Activated naive CD8-positive, alpha-beta T cell treated with anti-CD3 and anti-CD28 coated beads for 36 hours (primary cell): ENCODE measurements at places on chromosomes 13 and 19.
A peak's percentile ranks its signal among the peaks of the same experiment; 100 is the strongest.

DNA sequence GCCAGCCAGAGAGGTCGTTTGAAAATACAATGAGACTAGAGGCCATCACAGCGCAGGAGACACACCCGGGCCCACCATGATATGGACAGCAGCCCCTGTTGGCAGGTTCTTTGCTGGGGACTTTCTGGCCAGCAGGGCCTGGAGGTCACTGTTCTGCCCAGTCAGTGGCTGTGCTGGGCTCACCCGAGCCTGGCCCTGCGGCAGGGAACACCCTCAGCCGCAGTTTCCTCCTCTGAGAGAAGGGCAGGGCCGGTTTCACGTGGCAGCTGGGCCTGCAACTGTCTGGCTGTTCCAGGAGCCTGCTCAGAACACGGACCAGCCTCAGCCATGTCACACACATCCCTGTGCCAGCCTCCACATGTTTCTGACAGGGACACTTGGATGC lies 39.4 kb downstream of the ADPRHL1 start:
- no peak for DNase-seq

DNA sequence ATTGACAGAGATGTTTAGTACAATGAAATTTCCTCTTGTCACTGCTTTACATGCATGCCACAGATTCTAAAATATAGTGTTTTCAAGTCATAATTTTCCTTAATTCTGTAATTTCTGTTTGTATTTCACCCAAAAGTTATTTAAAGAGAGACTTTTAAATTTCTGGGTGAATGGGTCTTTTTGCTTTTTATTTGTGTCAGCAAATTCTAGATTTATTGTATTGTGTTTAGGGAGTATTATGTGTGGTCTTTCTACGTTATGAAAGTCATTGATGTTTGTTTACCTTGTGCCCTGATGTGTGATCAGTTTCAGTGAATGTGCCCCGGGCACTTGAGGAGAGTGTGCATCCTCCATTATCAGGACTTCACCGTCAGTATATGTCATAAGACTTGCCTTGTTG lies 92.7 kb downstream of the SGCG start:
- DNase-seq: no peak

- no peak for DNase-seq
Measured at GRCh38 chr19:30877661-30878113, 471.5 kb downstream of the TSHZ3 start.

GRCh38 chr13:46596466-46596865 lies 43.5 kb downstream of the LRCH1 start:
- no peak for DNase-seq

DNA sequence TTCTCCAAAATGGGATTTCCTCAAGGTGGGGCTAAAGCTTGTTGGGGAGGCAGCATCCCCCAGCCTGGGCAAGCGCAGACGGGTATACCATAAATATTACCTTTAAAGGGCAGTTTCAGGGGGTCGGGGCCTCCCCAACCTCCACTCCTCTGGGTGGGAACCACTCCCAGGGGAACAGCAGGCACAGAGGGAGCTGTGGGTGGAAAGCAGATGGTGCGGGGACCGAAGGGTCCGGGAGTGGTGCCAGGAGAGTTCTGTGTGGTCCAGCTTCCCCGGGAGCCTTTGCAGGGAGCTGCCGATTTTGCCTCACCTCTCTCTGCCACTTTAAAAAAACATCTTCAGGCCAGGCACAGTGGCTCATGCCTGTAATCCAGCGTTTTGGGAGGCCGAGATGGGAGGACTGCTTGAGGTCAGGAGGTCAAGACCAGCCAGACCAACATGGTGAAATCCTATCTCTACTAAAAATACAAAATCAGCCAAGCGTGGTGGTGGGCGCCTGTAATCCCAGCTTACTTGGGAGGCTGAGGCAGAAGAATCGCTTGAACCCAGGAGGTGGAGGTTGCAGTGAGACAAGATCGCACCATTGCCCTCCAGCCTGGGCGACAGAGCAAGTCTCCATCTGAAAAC lies 5.5 kb downstream of the MAST3 start:
- DNase-seq: no peak

DNA sequence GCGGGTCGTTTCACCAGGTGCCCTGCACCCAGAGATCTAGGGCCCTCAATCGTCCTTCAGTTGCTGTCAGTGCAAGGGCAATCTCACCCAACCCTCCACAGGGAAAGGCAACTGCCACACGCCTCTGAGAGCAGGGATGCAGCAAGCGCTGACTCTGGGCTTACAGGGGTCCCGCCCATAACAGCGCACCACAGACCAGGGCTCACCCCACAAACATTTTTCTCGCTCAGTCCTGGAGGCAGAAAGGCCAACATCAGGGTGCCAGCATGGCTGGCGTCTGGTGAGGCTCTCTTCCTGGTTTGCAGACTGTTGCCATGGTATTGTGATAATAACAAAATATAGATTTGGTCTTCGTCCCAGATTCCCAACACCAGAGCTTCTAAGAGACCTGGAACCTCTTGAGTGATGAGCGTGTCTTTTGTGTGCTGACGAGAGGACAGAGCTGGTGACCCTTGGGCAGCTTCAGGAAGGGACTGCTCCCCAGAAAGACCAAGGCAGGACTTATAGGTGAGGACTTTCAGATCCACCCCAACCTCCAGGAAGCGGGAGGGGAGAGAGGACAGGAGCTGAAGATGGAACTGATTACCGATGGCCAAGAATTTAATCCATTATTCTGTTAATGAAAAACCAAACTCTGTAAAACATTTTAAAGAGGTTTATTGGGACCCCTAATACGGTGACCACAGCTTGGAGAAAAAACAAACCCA lies 51.3 kb downstream of the C13orf46 start:
- no peak for DNase-seq

GRCh38 chr19:27676334-27676733 lies 1536.6 kb downstream of the UQCRFS1 start:
- DNase-seq: no peak

GRCh38 chr19:5896365-5897076 lies 7.1 kb downstream of the NDUFA11 start:
- no peak for DNase-seq

DNA sequence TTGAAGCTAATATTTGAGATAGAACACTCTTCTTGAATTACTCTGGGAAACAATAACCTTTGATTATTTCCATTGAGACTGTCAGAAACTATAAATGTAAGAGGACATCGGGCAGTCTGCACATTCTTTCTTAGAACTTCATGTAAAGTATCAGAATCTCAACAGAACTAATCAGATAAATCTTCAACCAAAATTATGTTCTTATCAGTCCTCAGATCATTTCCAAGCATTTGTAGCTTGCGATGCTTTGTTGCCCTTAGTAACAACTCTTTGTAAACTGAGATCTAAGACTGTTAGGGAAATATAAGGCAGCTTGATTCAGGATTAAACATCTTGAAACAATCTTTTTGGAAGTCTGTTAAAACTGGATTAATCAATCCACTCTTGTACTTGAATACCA lies 70.3 kb downstream of the FNDC3A start:
- DNase-seq: no peak

GRCh38 chr13:21071015-21071414 lies 9.6 kb upstream of the LATS2 start:
- no peak for DNase-seq

DNA sequence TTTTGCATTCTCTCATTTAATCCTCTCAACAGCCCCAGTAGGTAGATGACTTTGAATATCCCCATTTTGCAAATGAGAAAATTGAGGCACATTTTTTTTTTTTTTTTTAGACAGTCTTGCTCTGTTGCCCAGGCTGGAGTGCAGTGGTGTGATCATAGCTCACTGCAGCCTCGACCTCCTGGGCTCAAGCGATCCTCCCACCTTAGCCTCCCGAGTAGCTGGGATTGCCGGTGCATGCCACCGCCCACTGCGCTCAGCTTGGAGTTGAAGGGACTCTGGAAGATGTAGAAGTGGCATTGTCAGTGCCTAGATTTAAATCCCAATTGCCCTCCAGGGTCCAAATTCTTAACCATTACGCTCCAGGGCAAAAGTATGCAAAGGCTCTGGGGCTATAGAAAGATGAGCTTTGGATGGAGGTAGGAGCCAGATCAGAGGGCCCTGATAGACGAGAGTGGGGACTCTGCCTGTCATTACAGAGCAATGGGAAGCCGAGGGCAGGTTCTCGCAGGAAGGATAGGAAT lies 813 bp upstream of the MCOLN1 start:
- DNase-seq: no peak

GRCh38 chr13:71327266-71327665 lies 539.7 kb downstream of the DACH1 start:
- no peak for DNase-seq

DNA sequence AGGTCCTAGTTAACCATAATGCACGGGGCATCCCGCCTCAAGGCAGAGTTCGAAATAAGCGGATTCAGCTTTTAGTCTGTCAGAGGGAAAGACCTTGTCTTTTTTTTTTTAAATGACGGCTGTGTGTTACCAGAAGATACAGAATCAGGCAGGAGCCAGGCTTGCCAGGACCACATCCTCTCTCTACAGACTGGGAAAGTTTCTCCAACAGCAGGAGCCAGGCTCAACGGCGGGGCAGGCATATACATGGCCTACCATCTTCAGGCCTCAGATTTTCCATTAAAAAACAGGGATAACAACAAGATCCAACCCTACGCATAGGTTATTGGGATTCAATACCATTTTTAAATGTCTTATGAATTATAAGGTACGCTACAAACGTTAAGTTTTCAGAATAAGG lies 17.8 kb downstream of the IRS2 start:
- no peak for DNase-seq

DNA sequence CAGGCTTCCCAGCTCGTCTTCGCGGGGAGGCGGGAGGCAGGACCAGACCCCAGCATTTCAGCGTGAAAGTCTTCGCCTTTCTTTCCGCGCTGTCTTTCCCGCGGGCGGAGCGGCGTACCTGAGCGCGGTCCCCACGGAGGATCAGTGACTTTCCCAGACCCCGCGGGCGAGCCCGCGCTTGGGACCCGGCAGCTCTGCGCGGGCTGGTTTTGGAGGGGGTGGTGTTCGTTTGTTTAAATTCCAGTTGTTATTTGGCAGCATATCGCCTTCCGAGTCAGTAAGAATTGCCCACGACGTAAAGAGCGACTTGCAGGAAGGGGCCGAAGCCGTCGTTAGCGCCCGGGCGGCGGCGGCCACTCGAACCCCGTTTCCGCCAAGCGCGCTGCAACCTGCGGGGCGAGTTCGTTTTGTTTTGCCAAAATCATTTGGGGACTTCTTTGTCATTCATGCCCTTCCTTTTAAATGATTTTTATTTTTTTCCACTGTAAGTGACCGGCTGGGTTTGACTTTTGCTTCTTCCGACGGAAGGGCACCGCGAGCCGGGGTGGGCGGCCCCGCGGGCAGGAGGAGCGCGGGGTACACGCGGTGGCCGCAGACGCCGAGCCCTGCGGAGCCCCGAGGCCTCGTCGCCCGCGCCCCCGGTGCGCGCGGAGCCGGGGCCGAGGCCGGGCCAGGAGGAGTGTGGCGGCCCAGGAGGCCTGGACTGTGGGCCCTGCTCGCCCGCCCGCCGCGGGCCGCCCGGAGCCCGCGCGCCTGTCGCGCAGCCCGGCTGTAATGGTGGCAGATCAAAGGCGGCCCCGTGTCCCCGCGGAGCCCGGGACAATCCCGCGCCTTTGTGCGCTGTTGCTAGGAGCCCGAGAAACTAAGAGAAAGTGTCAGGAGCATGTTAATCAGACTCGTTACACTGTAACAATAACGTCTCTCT lies 75.9 kb downstream of the ZIC5 start:
- no peak for DNase-seq

DNA sequence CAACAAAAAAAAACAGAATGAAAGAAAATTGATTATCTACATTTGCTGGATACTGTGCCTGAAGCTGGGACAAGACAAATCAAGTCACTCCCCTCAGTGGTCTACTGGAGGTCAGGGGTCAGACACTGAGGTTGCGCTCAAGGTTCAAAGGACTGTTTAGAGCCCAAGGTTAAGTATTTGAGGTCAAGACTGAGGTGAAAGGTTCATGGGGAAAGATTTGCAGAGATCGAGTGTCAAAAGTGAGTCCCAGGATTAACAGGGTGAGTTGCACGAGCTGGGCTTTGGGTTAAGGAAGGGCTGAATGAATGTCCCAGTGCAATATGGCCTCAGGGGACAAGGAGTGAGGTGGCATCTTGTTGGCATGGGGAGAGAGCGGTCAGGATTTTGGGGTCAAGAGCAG lies 3.4 kb upstream of the TOMM40 start:
- no peak for DNase-seq

- peak; percentile 83 for DNase-seq
Measured at GRCh38 chr19:55580628-55581144, at the start of gene ZNF579. Gene ZNF579, minus strand, starts transcription at chr19:55580848. Its CDS starts 1,209 bp downstream, at chr19:55579639.

DNA sequence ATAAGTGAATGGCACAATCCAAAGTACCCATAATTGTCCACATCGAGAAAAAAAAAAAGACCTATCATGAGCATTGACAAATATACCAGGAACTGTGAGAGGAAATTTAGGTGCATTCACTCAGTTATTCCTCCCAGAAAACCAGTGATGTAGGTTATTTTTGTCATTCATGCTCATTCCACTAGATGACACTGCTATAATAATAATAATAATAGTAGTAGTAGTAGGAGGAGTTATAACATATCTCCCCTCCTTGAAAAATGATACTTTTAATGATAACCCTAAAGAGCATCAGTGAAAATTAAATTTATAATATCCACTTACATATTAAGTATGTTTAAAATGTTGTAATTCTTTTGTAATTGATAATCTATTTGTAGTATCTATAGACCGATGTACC lies 463.9 kb upstream of the MIR17HG start:
- no peak for DNase-seq

- no peak for DNase-seq
Measured at GRCh38 chr13:105778196-105778595, 757.3 kb downstream of the EFNB2 start.

GRCh38 chr13:109770436-109770835 lies 15.9 kb downstream of the IRS2 start:
- no peak for DNase-seq

GRCh38 chr19:19540715-19541515 lies 2.9 kb downstream of the CILP2 start:
- peak; percentile 79 for DNase-seq

DNA sequence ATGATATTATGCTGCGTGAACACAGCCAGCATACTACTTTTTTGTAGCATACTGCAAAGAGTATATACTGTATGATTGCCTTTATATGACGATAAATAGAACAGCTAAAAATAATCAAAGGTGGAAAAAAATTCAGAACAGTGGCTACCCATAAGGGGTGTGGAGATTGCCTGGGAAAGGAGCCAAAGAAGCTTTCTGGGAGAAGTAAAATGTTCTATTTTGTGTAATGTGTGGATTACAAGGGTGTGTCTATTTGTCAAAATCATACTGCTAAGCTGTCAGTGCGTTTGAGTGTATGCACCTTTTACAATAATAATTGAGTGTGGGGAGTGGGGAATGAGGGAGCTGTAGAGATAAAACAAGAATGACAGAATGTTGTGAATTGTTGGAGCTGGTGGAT lies 45.2 kb upstream of the MTIF3 start:
- no peak for DNase-seq

DNA sequence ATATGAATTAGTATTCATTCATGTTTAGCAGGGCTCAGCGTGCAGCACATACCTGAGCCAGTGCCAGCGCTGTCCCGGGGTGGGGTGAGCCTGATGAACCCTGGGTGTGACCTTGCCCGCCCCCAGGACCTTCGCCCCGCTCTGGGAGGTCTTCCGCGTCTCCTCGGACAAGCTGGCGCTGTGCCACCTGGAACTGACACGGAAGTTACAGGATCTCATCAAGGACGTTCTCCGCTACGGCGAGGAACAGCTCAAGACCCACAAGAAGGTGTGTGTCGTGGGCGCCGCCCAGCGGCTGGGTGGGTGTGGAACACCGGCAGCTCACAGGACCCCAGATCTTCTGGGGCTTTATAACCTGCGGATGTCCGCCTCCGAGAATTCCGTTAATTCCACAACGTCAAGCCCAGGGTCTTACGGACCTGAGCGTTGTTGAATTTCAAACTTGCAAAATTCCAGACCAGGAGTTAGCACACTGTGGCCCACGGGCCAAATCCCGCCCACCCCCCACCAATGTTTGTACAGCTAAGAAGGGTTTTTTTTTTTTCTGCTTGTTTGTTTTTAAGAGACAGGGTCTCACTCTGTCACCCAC lies 15.4 kb downstream of the FCHO1 start:
- no peak for DNase-seq
